ENCODE measurements at places on chromosomes 2 and 18.

DNA sequence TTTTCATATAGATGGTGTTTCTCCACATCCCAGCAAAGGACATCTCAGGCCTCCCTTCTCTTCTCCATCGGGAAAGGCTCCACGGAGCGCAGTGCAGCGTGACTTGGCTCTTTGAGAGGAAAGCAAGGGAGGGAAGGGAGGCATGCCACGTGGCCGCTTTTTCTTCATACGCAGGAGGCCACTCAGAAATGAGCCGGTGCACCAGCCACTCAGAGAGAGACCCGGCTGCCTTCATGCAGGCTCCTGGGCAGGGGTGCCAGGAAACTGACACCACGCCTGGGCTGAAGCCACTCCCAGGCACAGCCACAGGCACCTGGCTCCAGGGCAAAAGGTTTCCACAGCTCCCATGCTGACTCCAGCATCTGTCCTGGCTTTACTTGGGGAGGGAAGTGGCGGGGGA, 11.1 kb upstream of the LOXHD1 start:
- DNase-seq: no peak

DNA sequence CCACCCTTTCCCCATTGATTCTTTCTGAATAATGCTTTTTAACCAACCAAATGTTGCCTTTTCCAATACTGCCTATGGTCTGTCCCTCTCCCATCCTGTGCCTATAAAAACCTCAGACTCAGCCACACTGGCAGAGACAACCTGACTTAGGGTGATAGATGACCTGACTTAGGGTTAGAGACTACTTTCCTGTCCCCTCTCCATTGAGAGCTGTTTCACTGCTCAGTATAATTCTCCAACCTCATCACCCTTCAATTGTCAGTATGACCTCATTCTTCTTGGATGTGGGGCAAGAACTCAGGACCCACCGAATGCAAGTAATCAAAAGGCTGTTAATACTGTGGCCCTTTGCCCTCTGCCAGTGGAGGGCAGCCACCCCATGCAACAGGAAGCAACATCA, 182.3 kb upstream of the STK17B start:
- DNase-seq: no peak

DNA sequence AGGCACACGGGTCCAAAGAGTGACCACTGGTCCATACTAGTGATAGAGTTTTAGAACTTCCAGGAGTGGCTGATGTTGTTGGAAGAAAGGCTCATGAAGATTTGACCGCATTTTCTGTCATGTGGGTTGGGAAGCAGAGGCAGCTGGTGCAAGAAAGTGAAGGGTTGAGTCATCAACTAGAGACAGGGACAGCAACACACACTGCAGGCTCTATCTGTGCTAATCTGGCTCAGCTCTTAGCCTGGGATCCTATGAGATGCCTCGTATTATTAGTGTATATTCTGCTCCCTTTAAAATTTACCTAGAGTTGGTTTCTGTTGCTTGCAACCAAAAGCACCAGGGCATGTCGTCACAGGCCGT, 2.5 kb upstream of the SH3RF3 start:
- no peak for DNase-seq

- DNase-seq: no peak
Observed at GRCh38 chr2:48440103-48440390, 89.9 kb upstream of the STON1 start.

DNA sequence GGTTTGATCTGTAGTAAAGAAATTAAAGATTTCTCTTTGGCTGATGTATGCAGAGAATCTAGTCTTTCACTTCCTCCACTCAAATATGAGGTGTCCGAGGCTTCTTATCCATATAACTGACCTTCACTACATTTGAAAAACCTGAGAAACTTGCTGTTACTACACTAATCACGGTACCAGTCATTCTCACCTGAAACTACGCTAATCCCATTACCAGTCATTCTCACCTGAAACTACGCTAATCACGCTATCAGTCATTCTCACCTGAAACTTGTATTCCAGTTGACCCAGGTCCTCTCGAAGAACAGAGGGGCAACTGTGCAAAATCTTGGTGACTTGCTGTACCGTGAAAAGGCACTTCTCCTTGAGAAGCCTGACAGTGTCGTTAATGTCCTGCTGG, 5.1 kb downstream of the MTERF4 start:
- no peak for DNase-seq

DNA sequence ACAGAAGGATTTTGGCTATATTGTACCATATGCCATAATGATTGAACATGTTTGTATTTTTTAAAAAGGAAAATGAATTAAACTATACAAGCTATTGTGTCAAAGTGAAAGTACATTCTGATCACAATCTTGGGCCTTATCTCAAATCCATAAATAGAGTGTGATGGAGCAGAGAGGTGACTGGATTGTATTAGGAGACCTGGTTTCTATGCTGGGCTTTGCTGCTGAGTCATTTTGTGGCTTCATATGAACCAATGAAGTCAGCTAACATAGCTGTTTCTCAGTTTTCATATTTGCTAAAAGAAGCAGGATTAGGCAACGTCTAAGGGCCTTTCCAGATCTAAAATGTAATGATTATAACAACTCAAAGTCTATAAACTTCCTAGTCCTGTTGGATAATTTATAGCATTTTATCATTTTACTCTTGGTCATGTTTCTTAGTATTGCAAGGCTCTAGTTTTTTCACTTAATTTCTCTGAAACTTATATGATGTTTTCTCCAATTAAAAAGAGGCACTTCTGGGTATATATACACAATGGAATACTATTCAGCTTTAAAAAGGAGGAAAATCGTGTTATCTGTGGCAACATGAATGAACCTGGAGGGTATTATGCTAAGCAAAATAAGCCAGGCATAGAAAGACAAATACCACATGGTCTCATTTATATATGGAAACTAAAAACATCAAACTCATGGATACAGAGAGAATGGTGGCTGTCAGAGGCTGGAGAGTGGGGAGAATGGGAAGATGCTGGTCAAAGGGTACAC, 112.3 kb downstream of the MEP1B start:
- DNase-seq: no peak

DNA sequence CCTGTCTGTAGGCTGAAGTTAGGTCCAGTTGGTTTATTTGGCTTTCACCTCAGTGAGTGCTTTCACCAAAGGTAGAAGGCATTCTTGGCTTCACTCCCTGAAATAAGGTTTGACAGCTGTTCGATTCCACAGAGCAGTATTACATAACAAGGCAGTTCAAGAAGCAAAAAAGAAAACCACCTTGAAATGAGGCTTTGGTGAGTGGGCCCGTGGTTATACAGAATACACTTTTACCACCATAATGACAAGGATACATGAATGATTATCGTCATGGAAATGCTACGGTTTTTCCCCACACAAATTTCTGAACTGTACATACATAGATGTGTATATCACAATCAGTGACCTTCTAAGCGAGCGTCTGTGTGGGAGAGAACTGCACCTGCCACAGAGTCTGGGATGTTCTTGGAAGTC, 80.0 kb upstream of the CHRNA1 start:
- no peak for DNase-seq

GRCh38 chr18:7926526-7926925, 359.4 kb downstream of the PTPRM start:
- no peak for DNase-seq

DNA sequence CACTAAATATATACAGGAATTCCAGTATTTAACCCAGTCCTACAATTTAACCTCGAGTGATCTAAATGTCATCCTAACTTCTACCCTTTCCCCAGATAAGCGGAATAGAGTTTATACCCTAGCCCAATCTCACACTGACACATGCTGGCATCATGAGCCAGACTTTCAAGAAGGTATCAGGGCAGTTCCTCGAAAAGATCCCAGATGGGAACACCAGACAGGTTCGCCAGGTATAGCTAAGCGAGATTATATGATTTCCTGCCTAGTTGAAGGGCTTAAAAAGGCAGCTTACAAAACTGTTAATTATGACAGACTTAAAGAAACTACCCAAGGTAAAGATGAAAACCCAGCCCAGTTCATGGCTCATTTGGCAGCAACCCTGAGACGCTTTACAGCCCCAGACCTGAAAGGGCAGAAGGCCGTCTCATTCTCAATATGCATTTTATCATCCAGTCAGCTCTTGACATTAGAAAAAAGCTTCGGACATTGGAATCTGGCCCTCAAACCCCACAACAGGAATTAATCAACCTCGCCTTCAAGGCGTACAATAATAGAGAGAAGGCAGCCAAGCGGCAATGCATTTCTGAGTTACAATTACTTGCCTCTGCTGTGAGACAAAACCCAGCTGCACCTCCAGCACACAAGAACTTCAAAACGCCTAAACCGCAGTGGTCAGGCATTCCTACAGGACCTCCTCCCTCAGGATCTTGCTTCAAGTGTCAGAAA, 668.2 kb upstream of the PKDCC start:
- peak; percentile 28 for DNase-seq

DNA sequence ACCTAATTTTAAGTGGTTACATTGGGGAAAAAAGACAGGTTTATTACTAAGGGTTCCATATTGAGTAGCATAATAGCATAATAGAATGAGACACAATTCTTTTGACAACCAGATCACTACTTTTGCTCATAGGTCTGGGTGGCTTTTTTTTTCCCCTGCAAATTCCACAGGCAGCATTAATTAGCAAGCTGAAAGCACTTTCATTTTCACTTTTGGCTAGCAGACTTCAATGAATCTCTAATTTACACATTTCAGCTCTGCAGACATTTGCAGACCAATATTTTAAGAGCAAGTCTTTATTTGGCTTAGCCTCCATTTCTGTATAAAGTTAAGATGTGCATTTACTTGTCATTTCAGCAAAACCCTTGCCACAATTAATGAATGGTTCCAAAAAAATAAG, 185.5 kb downstream of the NOL4 start:
- no peak for DNase-seq

GRCh38 chr2:176637486-176638166, 368.4 kb downstream of the MTX2 start:
- no peak for DNase-seq
